ENCODE measurements at places on chromosomes 7 and 10.

GRCh38 chr7:30912021-30912730, 523 bp downstream of the AQP1 start:
- no peaks in the 10 kb centered on the region for H3K36me3 ChIP-seq
- H3K27me3 ChIP-seq: no peaks in the 10 kb centered on the region
- no peak for DNase-seq

- H3K27ac ChIP-seq: no peak overlapping the region
- peaks cover 5% of the 10 kb centered on the region for H3K27me3 ChIP-seq
- H3K36me3 ChIP-seq: no peaks in the 10 kb centered on the region
- H3K4me1 ChIP-seq: peaks cover 7% of the 10 kb centered on the region
Measured at GRCh38 chr7:156178857-156179256, 366.6 kb upstream of the SHH start.

DNA sequence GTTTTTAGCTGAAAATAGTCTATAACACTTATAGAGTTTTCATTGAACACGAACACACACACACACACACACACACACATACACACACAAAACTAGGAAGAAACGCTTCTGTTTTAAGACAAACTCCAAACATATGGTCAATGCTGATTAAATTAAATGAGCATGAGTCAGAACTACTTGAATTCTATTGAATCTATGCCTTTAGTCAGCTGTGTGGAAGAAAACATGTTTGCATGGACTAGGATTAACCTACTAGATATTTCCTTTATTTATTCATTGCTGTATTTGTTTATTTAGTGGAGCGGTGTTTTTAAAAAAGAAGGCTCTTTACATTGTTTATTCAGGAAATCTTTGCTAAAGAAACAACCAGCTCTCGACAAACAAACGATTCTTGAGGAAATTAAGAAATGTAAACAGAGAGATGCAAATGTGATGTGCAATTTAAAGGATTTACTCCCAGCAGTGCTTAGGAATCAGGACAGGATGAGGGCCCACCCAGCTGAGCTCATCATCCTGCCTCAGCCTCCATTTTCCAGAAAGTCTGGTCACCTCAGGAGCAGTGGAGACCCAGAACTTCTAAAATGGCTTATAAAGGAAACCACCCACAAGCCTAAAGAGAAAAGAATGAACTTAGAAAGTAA, 83.2 kb downstream of the PDE1C start:
- H3K4me3 ChIP-seq: no peak overlapping the region
- no peaks in the 10 kb centered on the region for H3K36me3 ChIP-seq
- no peak for DNase-seq

- peak overlapping the region; percentile 97 for H3K4me3 ChIP-seq
- peaks cover 64% of the 10 kb centered on the region for H3K4me1 ChIP-seq
- peaks cover 21% of the 10 kb centered on the region for H3K36me3 ChIP-seq
- peak overlapping the region; percentile 95 for H3K27ac ChIP-seq
Measured at GRCh38 chr7:129169686-129170440, 18.6 kb upstream of the SMO start.

- H3K27me3 ChIP-seq: no peaks in the 10 kb centered on the region
- no peak overlapping the region for H3K27ac ChIP-seq
- peaks cover 17% of the 10 kb centered on the region for H3K4me1 ChIP-seq
- peak overlapping the region; percentile 37 for H3K4me3 ChIP-seq
- no peak for DNase-seq
Measured at GRCh38 chr7:112286250-112287086, 80.0 kb downstream of the ZNF277 start.

DNA sequence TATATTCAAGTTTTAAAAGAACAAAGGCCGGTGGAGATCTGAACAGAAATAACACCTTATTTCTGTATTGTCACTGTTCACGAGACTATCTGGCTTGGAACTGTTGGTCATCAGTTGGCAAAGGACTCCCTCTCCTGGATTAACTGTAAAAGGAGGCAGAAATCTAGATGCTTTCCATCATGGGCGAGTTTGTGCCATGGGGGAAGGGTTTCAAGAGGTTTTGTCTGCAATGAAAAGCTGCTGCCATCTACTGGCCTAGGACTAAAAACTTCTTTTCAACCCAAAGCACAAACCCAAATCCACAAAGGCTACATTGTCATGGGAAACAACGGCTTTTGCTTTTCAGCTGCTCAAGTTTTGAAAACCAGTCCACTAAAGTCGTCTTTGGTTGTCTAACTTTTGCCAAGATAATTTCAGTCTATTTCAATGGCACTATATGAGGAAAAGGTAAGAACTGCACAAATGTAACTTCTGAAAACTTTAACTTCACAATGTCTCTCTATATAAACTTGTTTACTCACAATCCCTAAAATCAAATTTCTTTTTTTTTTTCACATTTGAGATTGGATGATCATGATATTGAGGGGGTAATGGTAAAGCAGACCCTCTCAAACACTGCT, 196.8 kb downstream of the SKAP2 start:
- peak; percentile 53 for DNase-seq
- no peak overlapping the region for H3K4me3 ChIP-seq
- H3K36me3 ChIP-seq: peaks cover 5% of the 10 kb centered on the region

- no peak overlapping the region for H3K27ac ChIP-seq
- no peak for DNase-seq
- H3K4me3 ChIP-seq: no peak overlapping the region
- H3K4me1 ChIP-seq: no peaks in the 10 kb centered on the region
- no peaks in the 10 kb centered on the region for H3K36me3 ChIP-seq
- no peaks in the 10 kb centered on the region for H3K27me3 ChIP-seq
Measured at GRCh38 chr7:18900236-18900635, 217.2 kb downstream of the TWIST1 start.

DNA sequence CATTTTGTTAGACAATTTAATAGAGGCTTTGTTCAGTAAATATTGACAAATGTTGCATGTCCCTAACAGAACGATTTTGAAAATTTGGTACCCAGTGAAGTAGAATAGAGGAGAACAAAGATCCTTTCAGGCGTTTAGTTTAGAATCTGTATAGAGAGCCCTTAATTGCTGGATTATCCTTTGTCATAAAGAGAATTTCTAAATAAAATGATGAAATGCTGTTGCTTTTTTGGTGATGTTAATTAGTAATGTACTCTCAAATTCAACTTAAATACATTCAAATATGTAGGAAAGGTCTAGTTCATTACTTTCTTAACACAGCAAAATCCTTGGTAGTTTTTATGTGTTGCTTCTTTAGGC, 1.2 kb downstream of the LUC7L2 start:
- H3K36me3 ChIP-seq: no peaks in the 10 kb centered on the region
- H3K4me1 ChIP-seq: peaks cover 62% of the 10 kb centered on the region
- DNase-seq: no peak
- H3K4me3 ChIP-seq: peak overlapping the region; percentile 99

DNA sequence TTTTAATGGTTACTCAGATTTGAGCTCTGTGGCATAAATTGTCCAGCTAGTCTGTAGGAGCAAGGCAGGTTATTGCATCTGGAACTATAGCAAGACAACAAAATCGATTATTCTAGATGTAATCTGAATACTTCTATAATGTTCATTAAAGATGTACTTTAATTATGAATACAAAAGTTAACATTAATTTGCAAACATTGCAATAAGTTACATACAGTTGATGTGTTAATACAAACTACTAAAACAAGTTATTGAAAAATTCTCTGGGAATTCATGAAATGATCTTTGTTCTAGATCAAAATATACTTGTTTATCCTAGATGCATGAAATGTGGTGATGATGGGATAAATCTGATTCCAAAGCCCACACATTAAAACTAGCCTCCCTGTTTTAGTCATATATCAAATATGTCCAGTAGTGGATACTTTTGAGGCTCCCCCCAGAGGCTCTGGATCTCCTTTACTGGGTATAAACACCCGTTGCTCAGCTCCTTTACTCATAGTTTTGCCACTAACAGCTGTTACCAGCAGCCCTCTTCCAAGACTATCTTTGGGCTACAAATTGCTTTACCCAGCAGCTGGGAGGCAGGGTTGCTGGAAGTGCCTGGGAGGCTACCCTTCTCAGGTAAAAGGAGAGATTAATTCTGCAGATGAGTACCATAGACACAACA, 78.1 kb downstream of the ARL4A start:
- peaks cover 8% of the 10 kb centered on the region for H3K27me3 ChIP-seq
- H3K36me3 ChIP-seq: peaks cover 5% of the 10 kb centered on the region
- no peak overlapping the region for H3K4me3 ChIP-seq
- DNase-seq: no peak
- no peak overlapping the region for H3K27ac ChIP-seq

- no peaks in the 10 kb centered on the region for H3K27me3 ChIP-seq
- H3K27ac ChIP-seq: no peak overlapping the region
- DNase-seq: no peak
Measured at GRCh38 chr7:21782996-21783395, 162.7 kb downstream of the CDCA7L start.

- H3K4me3 ChIP-seq: no peak overlapping the region
- no peaks in the 10 kb centered on the region for H3K36me3 ChIP-seq
- H3K27me3 ChIP-seq: no peaks in the 10 kb centered on the region
- DNase-seq: no peak
- no peak overlapping the region for H3K27ac ChIP-seq
Measured at GRCh38 chr10:4120096-4120853, 335.3 kb upstream of the KLF6 start.

DNA sequence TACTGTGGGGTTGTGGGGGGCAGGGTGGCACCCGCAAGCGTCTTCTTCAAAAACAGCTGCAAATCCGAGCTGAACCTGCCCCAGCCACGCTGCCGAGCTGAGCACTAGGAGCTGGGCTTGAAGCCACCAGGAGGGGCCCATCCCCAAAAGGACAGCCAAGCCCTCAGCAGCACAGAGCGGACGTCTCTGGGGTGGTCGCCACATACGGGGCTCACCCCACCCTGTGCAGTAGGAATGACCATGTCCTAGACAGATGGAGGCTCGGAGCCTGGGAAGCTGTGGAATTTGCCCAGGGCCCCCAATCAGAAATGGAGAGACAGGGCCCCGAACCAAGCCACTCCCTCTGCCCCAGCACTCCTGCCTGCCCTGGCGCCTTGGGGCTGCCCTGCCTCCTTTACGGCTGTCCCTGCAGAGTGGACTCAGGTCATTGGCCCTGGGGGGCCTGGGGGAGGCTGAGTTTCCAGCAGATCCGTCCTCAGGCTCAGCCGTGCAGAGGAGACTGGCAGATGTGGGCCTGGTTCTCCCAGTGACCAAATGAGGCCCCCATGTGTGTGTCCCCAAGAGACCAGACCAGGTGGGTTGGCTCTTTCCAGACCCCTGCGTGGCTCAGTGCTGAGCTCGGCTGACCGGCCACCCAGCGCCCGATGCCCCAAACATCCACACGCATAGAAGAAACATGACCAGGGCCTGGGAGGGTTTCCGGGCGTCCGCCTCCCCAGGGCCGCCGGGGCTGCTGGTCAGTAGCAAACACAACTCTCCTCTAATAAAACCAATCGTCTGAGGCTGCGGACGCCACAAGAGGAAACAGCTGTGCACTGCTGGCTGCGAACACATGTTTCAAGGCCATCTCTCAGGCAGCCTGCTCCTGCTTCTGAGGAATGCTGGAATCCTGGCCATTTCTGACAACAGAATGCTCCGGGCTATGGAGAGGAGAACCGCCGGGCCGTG, 54.9 kb downstream of the PDGFA start:
- no peak for DNase-seq
- peaks cover 16% of the 10 kb centered on the region for H3K4me1 ChIP-seq
- H3K4me3 ChIP-seq: no peak overlapping the region
- H3K36me3 ChIP-seq: no peaks in the 10 kb centered on the region

- no peak for DNase-seq
- no peak overlapping the region for H3K27ac ChIP-seq
- peaks cover 6% of the 10 kb centered on the region for H3K36me3 ChIP-seq
- H3K4me1 ChIP-seq: no peaks in the 10 kb centered on the region
Measured at GRCh38 chr7:155184923-155185322, 112.8 kb upstream of the INSIG1 start.

- H3K4me1 ChIP-seq: peaks cover 29% of the 10 kb centered on the region
- no peak overlapping the region for H3K27ac ChIP-seq
- H3K4me3 ChIP-seq: no peak overlapping the region
- H3K36me3 ChIP-seq: no peaks in the 10 kb centered on the region
Measured at GRCh38 chr10:89388806-89389205, 3.6 kb upstream of the IFIT1 start.

- no peaks in the 10 kb centered on the region for H3K36me3 ChIP-seq
- DNase-seq: peak; percentile 38
- H3K4me1 ChIP-seq: peaks cover 10% of the 10 kb centered on the region
- H3K4me3 ChIP-seq: peak within 1 kb of the TSS; percentile 77
Measured at GRCh38 chr7:108455998-108456677, at the start of gene NRCAM. TSS of gene NRCAM (minus strand) at chr7:108456436. CDS start at chr7:108240064, 216,372 bp downstream.

- no peak for DNase-seq
- H3K4me3 ChIP-seq: peak overlapping the region; percentile 83
- peaks cover 4% of the 10 kb centered on the region for H3K36me3 ChIP-seq
- H3K27ac ChIP-seq: peak overlapping the region; percentile 97
- H3K27me3 ChIP-seq: no peaks in the 10 kb centered on the region
Measured at GRCh38 chr7:1981201-1981877, 251.4 kb downstream of the MAD1L1 start.

GRCh38 chr7:19117091-19117869, at the start of gene TWIST1:
TSS of gene TWIST1 (minus strand) at chr7:19117636. CDS start at chr7:19117321, 315 bp downstream.
- peaks cover 21% of the 10 kb centered on the region for H3K4me1 ChIP-seq
- H3K4me3 ChIP-seq: peak within 1 kb of the TSS; percentile 86
- no peak within 1 kb of the TSS for H3K27ac ChIP-seq
- H3K36me3 ChIP-seq: no peaks in the 10 kb centered on the region
- H3K27me3 ChIP-seq: peaks cover 72% of the 10 kb centered on the region

DNA sequence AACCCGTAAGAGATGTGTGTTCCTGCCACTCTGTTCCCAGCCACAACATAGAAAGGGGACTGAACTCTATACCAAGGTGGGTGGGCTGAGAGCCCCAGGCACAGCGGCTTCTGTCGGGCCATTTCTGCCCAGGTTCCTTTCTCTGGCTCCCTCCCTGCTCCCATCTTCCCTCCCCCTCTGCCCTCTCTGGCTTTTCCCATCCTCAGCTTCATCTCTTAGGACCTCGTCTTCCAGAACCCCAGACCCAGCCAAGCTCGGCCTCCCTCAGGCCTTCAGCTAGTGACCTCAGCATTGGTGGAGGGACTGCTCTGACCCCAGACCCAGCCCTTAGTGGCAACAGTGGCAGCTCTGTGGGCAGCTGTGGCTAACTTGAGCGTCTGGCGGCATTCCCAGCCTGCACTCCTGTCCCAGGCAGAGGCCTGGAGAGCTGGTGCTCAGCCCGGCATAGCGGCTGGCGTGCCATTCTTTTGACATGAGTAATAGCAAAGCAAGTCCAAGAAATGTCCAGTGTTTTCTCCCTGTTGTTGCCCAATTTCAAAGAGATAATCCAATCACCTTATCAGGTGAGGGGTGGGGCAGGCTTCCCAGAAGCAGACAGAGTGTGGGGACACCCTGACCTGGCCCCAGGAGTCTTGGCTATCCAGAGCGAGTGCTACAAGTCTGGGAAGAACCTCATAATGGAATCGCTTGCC, 15.9 kb downstream of the PTPRE start:
- no peaks in the 10 kb centered on the region for H3K36me3 ChIP-seq
- peaks cover 17% of the 10 kb centered on the region for H3K4me1 ChIP-seq
- no peaks in the 10 kb centered on the region for H3K27me3 ChIP-seq
- no peak for DNase-seq

Measured in naive B cell (primary cell).